NCI-H1417 (cell line): ENCODE measurements at places on chromosomes 16 and 17.
A peak's percentile ranks its signal among the peaks of the same experiment; 100 is the strongest.

DNA sequence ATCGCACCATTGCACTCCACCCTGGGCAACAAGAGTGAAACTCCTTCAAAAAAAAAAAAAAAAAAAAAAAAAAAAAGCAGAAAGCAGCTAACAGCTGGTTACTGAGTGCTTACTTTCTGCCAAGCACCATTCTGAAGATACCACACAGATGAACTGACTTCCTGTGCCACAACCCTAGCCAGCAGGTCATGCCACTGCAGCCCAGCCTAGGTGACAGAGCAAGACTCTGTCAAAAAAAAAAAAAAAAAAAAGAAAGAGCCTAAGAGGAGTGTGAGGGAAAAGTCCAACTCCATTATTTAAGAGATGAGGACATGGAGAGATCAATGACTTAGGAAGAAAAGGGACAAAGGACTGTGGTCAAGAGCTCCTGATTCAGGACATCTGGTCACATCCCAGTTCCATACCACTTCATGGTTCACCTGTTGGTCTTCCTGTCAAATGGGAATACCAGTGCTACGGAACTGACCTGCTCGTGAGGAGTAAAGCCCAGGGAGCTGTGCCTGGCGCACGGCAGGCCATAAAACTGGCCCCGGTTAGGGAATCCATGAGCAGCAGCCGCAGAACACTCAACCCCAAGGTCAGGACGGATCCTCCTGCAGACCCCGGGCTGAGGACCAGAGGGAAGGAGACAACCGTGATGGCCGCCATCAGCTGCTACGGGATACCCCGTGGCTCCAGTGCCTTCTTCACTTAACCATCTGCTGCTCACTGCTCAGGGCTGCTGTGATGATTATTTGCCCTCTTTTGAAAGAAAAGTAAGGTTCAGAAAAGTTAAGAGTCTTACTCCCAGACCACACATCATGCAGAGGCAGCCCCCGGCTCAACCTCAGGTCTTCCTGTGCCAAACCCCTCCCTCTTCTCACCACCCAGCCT, 950 bp downstream of the KLHDC4 start:
- DNase-seq, result no peak

- DNase-seq, result no peak
Measured at GRCh38 chr16:67311607-67312488, 14.7 kb downstream of the KCTD19 start.

GRCh38 chr17:9116311-9116835, 95.1 kb downstream of the NTN1 start:
- DNase-seq, result no peak

GRCh38 chr17:65029605-65030336, 26.8 kb downstream of the GNA13 start:
- no peak for DNase-seq

DNA sequence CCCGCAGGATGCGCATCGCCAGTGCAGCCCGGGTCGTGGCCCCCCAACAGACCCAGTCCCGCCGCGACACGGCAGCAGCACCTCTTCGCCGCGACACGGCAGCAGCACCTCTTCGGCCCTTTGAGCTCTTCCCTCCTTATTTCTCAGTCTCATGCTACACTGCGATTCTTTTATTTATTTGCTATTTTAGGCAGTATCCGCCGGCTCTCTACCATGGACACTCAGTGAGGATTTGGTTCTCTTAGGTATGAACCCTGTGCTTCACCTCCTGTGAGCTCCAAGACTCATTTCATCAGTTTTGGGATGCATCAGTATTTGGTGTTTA, 8.3 kb upstream of the MAP2K3 start:
- DNase-seq, result no peak

- DNase-seq, result peak; percentile 16
Measured at GRCh38 chr17:68011199-68011665, 15.0 kb upstream of the C17orf58 start.

GRCh38 chr16:11100239-11100750, 155.7 kb downstream of the SOCS1 start:
- no peak for DNase-seq

DNA sequence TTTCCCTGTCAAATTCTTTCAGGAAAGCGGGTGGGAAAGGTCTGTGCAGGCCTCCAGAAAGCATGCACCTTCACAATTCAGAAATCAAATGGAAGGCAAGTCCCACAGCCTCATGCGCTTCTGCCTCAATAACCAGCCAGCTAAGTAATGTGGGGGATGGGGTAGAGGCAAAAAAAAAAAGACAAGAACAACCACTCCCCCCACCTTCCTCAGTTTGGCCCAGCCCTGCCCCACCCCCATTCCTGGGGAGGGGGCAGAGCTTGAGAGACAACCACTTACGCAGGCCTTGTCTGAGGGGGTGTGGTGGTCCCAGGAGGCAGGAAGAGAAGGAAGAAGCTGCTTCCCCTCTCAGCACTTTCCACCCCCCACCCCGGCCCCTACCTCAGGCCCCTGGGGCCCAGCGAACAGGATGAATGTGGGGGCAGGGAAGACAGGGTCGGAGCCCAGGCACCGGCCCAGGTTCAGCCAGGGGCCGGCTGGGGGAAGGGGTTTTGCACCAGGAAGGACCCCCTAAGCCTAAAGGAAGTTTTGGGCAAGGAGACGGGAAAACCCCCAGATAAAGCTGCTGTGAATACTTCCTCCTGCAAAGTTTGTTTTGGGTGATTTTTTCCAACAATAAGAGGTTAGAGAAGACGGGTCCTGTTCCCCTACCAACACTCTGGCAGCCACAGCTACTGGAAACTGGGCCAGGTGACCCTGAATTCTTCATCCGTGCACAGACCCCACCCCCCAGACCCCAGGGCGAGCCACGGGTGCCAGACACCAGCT, 1.2 kb downstream of the JUP start:
- no peak for DNase-seq

- no peak for DNase-seq
Measured at GRCh38 chr17:80585890-80586845, 41.5 kb downstream of the RPTOR start.

DNA sequence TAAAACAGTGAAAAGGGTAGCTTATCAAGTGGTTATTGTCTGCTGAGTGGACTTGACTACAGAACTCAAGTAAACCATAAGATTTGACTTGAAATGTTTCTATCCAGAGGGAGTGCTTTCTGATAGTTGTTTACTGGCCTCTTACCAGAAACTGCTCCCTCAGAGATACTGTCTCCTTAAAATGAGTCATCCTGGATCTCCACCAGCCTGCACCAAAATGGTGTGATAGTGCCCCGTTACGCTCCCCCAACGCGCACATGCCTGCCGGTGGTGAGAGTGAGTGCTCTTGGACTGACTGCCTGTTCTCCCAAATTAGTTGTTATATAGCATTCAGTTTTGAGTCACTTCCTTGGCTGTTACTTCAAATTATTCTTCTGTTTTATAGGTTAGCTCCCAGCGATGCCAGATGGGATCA, 22.9 kb downstream of the PRCD start:
- no peak for DNase-seq

- DNase-seq, result no peak
Measured at GRCh38 chr17:82703935-82704865, 5.7 kb upstream of the RAB40B start.

DNA sequence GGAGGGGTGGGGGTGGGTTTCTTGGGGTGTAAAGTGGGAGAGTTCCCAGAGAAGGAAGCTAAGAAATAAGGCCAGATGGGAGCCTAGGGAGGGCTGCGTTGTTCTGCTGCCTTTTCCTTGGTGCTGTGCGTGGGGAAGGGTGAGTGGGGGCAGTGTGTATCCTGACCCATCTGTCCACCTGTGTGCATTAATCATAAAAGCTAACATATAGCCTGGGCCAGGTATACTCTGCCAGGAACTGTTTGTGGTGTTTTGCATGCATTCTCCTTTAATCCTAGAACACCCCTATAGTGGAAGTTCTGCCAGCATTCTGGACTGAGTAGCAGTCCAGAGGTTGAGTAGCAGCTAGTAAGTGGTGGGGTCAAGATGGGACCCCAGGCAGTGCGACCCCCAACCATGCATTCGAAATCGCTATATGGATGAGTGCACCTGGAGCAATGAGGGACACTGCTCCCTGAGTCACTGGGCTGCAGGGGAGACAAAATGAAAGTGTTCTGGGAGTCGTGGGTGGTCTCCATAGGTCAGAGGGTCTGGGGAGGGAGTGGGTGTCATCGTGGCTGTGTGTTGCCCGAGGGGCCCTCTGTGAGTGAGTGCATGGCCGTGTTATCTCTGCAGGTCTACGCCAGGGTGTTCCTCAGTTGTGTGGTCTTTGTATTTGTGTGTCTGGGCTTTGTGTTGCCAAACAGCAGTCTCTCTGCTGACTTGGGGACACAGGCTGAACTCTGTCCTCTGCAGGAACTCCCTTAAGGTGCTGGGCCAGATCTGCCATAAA, 1.3 kb downstream of the ERBB2 start:
- no peak for DNase-seq

DNA sequence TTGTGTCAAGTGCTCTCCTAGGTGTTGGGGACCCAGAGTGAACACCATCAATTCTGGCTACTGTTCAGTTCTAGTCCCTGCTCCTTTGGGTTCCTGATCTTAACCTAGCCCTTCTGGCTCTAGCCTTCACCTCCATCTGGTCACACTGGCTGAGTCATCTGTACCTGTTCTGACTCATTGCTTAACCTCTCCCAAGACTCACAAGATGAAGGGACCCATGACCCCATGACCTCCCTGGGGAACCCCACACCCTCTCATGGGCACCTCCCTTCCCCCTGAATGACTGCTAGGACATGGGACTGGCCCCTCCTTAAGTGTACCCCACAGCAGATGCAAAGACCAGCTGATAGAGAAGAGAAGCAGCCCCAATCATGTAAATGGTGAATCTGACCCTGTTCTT, 345.8 kb upstream of the CDH5 start:
- DNase-seq, result no peak

DNA sequence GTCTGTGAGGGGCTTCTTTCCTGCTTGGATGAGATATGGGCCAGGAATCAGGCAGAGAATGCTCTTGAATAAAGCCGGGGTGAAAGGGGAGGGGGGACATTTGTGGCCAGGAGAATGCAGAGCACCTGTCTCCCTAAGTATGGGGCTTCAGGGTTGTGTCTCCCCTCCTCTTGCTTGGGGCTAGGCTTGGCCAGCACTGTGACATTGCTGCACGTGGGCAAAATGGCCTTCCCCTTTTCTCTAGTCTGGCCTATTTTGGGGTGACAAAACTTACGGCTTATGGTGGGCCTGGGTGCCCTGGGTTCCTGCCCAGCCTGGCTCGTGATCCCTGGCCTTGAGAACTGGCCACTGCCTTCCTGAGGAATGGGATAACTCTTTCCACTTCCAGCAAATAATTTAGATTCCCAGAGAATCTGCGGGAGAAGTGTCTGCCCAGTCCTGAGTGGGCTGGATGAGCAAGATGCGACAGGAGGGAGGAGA, 5.6 kb downstream of the NFE2L1 start:
- DNase-seq, result no peak

DNA sequence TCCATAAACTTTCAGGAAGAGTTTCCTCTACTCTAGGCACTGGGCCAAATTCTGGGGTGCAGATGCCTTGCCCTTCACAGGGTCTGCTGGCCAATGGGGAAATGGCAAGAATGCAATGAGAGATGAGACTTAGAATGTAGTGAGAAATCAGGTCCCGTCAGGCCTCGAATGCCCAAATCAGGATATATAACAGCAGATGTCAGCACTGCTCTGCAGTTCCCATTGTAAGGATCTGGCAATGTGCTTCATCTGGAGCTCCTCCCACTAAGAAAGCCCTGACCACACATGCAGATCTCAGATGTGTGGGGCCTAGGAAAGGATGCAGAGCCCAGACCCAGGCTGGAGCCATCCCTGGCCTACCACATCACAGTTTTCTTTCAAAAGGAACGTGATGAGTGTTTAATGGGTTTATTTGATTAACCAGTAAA, 13.9 kb upstream of the LPCAT2 start:
- peak; percentile 1 for DNase-seq

- peak; percentile 80 for DNase-seq
Measured at GRCh38 chr16:588639-588888, 1.3 kb upstream of the RAB40C start.

DNA sequence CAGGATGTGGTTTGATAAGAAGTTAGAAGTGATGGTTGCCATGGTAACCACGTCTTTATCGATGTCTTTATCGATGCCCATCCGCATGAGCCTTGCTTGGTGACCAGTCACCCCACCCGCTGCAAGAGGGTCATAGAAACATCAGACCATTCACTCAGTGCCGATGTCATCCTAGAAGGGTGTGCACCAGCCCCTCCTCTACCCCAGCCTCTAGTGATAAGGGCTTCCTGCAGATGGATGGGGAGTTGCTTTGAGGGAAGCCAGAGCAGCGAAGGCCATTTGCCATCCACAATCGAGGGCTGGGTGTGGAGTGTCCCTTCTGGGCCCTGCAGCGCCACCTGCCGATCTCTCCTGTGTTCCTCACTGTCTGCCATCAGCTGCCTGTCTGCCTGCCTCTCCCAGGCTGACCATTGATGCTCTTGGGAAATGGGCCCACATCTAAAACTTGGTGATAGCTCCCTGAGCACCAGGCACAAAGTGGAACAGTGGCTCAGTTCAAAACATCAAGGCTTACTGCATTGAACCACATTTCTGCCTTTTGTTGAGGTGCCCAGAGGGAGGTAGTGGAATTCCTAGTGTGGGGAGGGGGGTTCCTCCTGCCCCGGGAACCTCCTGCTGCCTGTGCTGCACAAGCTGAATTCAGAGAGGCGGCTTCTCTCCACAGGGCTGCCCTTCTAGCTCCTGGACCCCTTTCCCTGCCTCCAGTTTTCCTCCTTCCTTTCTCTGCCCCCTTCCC, 8.9 kb downstream of the CALB2 start:
- no peak for DNase-seq

DNA sequence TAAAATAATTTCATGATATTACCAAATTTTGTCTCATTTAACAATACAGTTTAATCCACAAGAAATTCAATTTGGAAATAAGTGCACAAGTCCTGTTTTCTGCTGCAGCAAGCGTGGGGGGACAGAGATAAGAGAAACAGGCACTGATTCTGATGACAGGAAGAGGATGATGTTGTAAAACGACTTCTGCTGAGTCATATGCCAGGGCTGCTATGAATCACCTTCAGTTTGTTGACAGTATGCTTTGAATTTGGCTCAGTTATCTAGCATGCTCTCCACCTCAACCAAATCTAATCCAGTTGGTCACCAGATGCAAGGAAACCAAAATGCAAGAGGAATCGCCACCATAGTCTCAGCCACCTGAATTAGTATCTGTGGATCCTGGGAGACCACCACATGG, 244.1 kb upstream of the MON1B start:
- no peak for DNase-seq

DNA sequence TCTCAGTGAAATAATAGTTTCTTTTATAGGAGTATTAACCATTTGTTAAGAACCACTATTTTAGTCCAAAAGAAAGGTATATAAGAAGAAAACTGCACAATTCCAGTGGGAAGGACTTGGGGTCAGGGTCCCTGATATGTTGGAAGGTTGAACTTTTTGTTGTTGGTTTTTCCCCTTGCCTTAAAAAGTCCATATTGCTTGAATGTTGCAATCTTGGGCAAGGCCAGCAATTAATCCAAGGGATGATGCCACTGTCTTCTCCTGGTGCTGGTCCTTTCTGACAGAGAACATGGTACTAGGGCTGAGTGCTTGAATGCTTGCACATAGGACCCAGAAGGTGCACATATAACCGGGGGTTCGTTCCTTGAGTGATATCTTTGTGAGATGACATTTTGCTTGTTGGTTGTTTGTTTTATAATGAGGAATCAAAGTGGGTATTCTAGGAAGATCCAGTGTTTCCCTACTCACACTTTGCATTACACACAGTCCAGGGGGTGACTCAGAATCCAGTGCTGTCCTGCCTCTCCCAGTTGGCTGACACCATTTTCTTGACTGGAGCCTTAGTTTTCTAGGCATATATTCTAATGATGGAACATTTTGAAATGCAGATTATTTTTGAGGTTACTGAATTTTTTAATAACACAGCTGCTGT, 54.9 kb downstream of the SIAH1 start:
- no peak for DNase-seq
